Stimulated activated CD4-positive, alpha-beta T cell treated with anti-CD3 and anti-CD28 coated beads, Interleukin-1b, Interleukin-23, amount 100 ng/mL, for 4 hours (primary cell): ENCODE measurements at places on chromosomes 7 and 10.

GRCh38 chr10:293636-294035 lies 158.4 kb downstream of the ZMYND11 start:
- DNase-seq = no peak

DNA sequence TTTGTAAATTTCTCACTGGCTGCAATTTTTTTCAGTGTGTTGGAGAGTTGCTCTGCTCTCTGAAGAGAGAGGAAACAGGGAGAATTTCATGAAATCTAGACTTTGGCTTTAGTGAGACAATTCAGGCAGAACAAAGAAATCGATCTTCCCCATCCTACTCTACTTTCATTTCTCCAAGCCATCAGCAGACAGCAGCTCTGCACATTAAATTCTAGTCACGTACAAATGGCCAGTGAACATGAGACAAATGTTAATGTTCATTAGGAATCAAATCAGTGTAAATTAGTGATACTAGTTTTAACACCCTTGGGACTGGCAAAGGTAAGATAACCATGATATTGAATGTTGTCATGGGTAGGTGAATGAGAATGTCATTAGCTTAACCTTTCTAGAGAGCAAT lies 140.8 kb downstream of the ANLN start:
- no peak for DNase-seq

GRCh38 chr10:69894156-69894555 lies 92.5 kb downstream of the COL13A1 start:
- DNase-seq = no peak

DNA sequence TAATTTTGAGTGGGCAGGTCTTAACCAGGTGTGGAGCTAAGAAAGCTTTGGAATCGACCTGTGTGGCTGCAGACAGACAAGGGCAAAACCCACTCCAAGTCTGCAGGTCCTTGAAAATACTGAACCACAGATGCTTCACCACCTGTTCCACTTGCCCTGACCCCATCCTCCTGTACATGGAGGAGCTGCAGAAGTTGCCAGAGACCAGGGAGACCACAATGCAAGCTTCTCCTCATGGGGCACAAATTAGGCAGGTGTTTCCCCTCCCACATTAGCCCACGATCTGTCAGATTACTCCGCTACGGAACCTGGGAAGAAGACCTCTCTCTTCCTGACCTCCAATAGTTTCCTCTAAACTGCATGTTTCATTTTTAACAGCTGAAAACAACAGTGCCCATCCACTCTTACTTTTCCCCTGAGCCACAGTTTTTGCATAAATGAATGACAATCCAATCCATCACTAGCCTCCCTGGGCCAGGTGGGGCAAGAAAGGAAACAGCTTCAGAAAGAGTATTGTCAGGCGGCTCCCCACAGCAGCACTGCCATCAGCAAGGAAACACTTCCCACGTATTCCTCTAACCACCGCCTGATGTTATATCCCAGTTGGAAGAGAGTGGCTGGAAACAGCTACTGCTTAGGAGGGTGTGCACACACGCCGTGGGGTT lies 141.6 kb downstream of the PRKAG2 start:
- no peak for DNase-seq

GRCh38 chr10:86349940-86350630 lies 16.5 kb downstream of the GRID1 start:
- no peak for DNase-seq

GRCh38 chr10:62379394-62379793 lies 5.2 kb downstream of the ZNF365 start:
- DNase-seq = no peak

DNA sequence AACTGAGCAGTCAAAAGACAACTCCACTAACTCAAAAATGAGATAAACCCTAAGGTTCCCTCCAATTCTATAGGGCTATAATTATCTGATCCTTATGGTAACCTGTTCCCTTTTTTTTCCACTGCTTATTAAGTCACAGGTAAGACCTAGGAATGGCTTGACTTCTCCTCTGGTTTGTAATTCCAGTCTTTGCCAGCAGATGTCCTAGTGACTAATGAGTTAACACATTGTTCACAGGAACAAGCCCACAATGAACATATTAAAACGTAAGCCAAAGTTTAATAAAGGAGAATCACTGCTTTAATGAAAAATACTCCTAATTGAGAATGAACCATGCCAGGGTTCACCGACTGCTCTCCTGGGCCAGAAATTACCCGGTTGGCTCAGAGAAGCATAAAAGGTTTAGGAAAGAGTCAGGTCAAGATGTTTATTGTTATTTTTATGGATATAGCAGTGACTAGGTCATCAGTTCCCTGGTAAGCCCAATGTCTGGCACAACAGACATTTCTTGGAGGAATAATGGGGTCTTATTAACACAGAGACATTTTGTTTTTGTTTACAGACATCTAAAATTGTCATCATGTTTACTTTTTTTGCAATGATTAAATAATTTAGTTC lies 120.1 kb downstream of the ELAPOR2 start:
- no peak for DNase-seq
